Fibroblast of skin of left biceps (primary cell): ENCODE measurements at places on chromosomes 4 and X.

DNA sequence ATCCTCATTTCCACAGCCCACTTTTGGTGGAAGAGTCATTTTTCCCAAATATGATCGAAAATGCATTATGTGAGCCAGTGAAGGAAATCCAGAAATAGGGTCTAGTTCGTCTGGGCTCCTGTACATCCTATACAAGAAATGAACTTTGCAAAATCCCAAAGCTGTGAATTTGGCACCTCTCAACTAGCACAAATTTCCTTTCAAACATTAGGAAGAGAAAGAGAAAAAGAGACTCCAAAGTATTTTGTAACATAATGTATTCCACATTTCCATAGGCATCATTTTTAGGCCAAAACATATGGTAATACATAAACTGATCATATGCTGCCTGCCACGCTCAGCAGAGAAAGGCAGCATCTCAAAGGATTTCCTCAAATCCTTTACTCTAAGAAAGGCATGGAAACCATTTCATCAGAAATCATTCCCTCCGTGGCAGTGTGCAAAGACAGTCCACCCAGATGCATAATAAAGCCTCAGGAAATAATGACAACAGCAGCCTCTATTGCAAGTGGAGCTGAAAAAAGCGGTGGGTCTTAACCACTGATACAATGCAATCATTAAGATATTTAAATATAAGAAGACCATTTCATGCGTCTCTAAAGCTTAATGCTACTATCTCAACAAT is 56.8 kb downstream of the ANOS1 start:
- DNase-seq = no peak

DNA sequence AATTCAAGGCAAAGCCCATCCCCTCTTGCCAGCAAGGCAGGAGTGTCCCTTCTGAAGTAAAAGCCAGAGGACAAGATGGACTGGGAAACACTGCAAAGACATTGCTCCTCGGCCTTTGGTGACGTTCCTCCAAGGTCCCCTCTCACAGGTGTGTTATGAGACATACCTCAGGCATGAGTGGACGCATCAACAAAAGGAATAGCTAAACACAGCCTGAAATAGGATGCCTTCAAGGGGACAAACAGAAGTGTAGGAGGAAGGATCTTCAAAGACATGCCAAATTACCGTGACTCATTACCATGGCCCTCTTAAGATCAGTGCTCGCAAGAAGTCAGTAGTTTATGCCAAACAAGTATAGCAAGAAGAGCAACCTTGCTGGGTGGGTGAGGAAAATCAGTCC is 6.0 kb upstream of the IDS start:
- no peak for DNase-seq

DNA sequence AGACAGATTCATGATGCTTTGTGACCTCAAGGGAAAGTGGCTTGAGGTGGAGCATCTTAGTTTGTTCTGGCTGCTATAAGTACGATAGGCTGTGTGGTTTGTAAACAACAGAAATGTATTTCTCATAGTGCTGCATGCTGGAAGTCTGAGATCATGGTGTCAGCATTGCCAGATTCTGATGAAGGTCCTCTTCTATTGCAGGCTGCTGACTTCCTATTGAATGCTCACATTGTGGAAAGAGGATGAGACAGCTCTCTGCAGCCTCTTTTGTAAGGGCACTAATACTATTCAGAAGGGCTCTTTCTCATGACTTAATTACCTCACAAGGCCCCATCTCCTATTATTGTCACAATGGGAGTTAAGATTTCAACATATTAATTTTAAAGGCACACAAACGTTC is 1674.0 kb upstream of the PCDH7 start:
- DNase-seq = peak; percentile 22

GRCh38 chrX:619812-620531 is 10.6 kb upstream of the SHOX start:
- no peak for DNase-seq

- no peak for DNase-seq
Measured at GRCh38 chrX:24376403-24376802, 16.0 kb downstream of the SUPT20HL1 start.

- no peak for DNase-seq
Measured at GRCh38 chr4:15144249-15144966, 142.1 kb downstream of the CPEB2 start.

GRCh38 chr4:89539374-89539773 is 231.8 kb upstream of the GPRIN3 start:
- DNase-seq = no peak

GRCh38 chr4:8427761-8428287 is 12.7 kb downstream of the ACOX3 start:
- peak; percentile 8 for DNase-seq
